ENCODE measurements at places on chromosomes 2 and 18.

DNA sequence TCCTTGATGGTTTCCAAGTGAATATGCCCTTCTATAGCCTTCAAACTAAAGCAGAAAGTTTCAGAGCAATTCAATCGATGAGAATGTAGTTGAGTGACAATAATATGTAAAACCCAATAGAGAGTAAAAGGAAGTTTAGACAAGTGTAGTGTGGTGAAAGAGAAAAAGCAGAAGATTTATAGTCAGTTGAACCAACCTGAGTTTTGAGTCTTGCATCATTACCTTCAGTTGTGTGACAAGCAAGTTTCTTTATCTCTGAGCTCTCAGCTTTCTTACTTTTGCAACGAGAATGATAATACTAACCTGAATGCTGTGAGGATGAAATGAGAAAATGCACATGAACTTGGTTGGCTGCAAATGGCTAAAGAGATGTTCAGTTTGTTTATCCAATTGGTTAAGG, 40.6 kb upstream of the TMEM247 start:
- DNase-seq, result no peak

DNA sequence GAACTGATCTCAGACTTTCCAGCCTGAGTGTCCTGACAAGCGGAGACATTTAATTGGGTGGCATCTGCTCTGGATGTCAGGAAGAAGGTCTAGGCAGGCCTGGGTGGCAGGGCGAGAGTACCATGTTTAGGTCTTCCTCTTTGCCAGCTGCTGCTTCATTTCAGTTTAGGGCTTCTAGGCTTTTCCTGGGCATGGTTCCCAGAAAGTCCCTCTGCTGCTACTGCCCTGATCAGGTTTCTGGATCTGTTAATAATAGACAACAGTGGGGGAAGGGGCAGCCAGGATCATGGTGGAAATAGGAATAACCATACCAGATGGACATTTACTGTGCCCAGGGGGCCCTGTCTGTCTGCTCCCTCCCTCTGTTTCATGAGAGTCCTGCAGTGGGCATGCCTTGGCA, 2.3 kb upstream of the PLCD4 start:
- DNase-seq, result no peak

DNA sequence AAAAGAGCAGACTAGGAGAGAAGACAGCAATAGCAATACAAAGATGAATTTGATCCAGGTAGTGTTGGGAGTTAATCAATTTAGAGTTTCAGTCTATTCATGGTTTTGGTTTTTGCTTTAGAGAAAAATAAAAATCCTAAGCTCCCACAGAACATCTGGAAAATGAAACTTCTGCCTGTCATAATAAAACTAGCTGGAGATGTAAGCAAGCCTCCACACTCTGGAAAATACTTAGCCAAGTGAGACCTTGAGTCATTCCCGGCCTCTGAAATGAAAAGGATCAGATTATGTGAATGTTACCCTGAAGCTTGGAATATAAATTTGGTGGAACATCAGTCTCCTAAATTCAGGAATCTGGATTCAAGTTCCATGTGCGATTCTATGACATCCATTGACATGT, 485.6 kb upstream of the SPRED2 start:
- DNase-seq, result no peak

DNA sequence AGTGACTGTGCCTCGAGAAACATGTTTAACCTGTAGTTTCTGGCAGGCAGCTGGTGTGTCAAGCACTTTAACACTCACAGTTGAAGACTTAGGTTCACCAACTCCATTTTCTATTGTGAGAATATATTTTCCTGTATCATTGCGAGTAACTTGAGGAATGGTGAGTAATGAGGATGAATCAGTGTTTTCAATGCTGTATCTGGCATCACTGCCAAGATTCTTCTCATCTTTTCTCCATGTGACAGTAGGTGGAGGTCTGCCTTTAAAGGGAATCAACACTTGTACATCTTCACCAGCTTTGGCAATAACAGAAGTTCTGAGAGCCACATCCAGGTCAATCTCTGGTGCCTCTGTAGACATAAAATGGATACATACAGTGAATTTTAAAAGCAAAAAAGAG, 72.8 kb downstream of the PLEKHA3 start:
- DNase-seq, result no peak

GRCh38 chr2:54486766-54487165, 30.6 kb downstream of the SPTBN1 start:
- DNase-seq, result no peak

- no peak for DNase-seq
These were observed 250.5 kb downstream of the TFCP2L1 start for GRCh38 chr2:121034551-121034950.

- no peak for DNase-seq
These were observed 43.8 kb upstream of the PPP4R1 start for GRCh38 chr18:9658087-9658641.

- peak; percentile 60 for DNase-seq
These were observed 996 bp downstream of the TGFBRAP1 start for GRCh38 chr2:105328281-105329196.

GRCh38 chr18:12099160-12099559, 5.5 kb downstream of the ANKRD62 start:
- DNase-seq, result no peak

GRCh38 chr2:71136174-71136573, 5.7 kb downstream of the MPHOSPH10 start:
- DNase-seq, result no peak

DNA sequence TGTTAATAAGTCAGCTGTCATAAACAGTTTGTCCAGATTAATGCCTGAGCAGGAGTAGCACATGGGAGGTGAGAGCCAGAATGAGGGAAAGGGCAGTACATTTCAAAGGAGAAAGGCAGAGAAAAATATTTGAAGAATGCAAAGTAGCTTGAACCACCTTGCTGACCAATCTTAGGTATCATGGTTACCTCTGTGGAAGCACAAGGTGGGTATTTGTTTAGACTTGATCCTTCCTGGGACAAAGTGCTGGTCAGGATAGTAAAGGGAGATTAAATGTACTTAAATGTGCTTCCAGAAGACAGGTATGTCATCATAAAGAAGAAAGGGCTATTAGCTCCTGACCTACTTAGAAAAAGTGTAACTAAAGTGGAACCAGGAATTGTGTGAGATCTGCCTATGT, 105.0 kb downstream of the LRRTM1 start:
- no peak for DNase-seq

- DNase-seq, result no peak
These were observed 125.7 kb upstream of the SNTG2 start for GRCh38 chr2:824954-825353.

- DNase-seq, result no peak
These were observed 1399.1 kb upstream of the PIK3C3 start for GRCh38 chr18:40555914-40556313.

DNA sequence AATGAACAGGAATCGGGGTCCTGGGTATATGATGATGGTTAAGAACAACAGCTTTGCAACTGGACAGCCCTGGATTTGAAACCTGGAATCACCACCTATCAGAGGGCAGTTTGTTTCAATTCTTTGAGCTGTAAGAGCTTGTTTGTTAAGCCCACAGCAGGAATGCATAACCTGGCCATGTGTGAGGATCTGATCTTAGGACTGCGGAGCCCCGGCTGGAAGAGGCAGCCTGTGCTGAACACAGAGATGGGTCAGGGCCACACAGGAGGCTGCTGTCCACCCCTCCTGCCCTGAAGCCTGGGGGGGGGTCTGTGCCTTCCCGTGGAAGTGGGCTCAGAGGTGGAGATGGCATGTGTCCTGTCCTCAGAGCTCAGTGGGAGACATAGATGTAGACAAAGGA, 24.3 kb downstream of the TPO start:
- DNase-seq, result no peak

DNA sequence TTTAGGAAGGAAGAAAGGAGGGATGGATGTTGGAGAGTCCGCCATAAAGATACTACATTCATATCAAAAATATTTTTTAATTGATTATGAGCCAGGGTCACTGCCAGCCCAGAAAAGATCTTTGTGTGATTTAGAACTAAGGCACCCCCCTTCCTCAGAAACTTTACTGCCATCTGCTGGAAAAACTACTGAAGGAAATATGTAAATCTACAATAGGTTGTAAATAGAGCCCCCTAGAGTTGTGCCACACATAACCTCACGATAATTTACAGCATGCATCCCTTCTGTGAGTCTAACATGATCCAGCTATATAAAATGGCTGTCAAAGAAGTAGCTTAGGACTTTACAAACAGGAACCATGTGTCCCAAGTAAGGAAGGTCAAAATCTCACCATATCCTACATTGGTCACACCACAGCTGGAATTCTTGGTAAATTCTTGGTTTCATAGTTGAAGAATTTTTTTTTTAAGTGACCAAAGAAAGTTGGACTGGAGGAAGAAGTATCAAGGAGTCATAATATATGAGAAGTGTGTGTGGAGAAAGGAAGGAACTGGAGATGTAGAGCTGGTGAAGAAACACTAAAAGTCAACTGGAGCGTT, 152.5 kb downstream of the CYP26B1 start:
- DNase-seq, result peak; percentile 62

GRCh38 chr2:15253835-15254286, 307.3 kb downstream of the NBAS start:
- DNase-seq, result no peak

GRCh38 chr2:99883358-99883757, 259.0 kb downstream of the AFF3 start:
- DNase-seq, result no peak

DNA sequence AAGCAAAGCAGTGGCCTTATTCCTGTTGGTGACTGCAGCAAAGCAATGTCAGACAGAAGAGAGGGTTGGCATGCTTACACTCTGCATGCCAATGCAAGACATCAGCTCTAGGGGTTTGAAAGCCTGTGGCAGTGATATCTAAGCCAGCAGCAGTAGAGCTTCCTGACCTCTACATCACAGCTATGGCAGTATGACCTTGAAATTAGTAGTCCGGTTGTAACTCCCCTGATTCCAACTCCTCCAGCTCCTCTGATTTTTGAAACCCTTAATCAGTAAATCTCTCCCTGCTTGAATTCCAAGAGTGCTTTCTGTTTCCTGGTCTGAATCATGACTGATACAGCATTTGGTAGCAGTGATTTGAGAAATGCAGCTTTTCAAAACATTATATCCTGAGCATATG, 60.0 kb upstream of the LRP1B start:
- DNase-seq, result peak; percentile 11

DNA sequence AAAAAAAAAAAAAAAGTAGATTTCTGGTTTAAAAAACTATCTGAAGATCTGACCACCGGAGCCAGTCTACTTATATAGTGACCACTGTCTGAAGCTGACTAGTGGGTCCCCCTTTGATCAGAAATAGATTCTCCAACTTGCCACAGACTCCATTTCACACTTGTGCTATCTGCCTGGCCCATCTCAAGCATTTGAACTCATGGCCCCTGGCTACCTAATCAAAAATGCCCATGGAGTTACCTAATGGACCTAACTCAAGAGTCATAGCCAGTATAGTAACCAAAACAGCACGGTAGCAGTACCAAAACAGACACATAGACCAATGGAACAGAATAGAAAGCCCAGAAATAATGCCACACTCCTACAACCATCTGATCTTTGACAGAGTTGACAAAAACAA, 17.0 kb upstream of the ATL2 start:
- no peak for DNase-seq

- no peak for DNase-seq
These were observed 18.4 kb downstream of the NCKAP1 start for GRCh38 chr2:183019718-183020442.

DNA sequence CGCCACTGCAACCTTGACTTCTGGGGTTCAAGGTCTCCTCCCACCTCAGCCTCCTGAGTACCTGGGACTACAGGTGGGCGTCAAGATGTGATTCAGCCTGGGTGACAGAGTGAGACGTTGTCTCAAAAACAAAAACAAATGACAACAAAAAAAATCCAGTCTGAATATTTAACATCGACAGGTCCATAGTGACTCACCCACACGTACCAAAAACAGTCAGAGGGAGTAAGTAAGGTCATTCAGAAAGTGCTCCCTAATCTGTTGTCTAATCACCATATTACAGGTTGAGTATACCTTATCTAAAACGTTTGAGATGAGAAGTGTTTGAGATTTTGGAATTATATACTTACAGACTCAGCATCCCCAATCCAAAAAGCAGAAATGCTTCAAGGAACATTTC, 24.4 kb downstream of the SAP130 start:
- DNase-seq, result no peak

DNA sequence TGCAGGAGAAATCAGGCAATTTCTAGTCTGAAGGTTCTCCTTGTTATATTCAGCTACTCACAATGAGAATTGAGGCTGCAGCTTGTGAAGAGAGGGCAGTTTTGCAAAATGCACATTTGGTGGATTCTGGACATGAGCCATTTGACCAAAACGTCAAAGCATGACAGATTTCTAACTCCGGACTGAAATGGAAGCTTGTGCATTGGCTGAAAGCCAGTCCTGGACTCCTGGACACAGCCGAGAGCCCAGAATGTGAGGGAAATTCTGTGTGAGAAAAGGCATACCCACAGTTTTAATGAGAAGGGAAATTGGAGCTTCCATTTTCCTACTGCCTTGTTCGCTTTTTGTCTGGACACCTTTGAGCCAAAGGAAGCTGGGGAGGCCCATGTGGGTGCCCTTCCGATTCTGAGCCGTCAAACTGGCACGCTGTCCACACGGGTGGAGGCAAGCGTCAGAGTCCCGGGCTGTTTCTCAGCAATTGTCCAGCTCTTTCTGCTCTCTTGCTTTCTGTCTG, 23.7 kb upstream of the ROCK2 start:
- peak; percentile 94 for DNase-seq

GRCh38 chr2:189821953-189822748, 37.9 kb downstream of the PMS1 start:
- no peak for DNase-seq

GRCh38 chr2:238009563-238009962, 42.7 kb downstream of the UBE2F start:
- no peak for DNase-seq

GRCh38 chr2:180621941-180622918, 358.2 kb upstream of the UBE2E3 start:
- DNase-seq, result no peak

DNA sequence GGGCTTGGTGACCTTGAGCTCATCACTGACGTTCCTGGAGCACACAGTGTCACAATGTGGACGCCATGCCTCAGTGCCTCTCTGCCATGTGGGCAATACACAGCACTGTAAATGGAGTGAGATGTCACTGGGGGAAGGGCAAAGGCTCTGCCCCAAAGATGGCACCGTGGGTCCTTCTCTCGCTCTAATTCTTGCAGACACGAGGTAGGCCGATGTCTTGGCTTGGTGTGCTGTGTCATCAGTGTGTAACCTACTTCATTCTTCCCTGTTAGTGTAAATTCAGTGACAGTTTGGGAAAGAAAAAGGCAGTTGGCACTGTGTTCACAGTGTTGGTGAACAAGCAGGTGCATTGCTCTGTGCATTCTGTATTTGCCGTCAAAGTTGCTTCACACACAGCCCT, 309.3 kb upstream of the MYT1L start:
- no peak for DNase-seq

DNA sequence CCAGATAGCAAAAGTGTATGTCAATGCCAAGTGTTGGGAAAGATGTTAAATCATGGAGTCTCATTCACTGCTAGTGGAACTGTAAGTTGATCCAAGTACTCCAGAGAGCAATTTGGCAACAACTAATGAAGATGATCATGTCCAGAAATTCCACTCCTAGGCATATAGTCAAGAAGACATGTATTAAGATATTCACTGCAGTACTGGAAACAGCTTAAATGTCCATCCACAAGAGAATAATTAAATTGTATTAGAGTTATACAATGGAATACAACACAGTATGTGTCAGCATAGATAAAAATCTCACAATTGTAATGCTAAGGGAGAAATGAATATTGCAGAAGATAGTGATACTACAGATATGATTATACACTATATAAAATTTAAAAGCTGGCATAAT, 15.2 kb upstream of the LBH start:
- DNase-seq, result no peak

Measured in G401 (cell line).